ENCODE measurements at places on chromosomes 6 and 20.

DNA sequence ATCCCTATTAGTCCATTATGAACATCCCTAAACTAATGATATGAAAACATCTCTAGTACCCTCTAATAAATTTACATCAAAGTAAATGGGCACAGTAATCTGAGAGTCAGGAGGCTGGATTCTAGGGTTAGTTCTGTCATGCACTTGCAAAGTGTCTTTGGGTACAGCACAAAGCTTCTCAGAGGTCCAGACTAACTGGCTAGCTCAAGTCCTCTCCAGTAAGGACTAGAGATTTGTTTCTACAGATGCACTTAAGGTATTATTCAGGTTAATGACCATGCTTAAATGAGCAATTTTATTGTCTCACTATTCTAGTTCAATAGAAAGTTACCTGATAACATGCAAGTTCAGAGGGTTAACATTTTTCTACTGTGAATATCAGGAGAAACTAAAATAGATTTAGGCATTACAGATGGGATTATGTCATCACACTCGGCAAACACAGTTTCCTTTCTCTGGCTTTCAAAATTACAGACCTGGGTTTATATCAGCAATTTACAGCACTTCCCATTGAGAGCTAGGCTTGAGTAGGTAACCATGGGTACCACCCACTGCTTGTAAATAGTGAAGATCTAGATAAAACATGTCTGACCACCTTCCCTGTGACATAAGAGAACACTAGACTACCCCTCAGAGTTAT is 402.9 kb upstream of the RUNX2 start:
- no peak for DNase-seq

DNA sequence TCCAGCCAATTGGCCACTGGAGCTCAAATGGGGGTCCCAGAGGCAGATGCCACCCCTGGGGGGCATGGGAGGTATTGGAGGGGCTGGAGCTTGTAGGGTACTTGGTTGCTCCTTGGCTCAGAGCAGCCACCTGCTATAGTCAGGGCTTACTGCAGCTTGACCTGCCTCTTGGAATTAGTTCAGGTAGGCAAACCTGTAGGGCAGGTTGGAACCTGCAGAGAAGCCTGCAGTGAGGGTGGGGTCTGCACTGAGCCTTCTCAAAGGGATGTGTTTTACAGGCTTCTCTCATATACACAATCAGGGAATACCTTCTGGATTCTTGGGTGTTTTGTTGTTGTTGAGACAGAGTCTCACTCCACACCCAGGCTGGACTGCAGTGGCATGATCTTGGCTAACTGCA is 94.2 kb upstream of the MYL9 start:
- no peak for DNase-seq

DNA sequence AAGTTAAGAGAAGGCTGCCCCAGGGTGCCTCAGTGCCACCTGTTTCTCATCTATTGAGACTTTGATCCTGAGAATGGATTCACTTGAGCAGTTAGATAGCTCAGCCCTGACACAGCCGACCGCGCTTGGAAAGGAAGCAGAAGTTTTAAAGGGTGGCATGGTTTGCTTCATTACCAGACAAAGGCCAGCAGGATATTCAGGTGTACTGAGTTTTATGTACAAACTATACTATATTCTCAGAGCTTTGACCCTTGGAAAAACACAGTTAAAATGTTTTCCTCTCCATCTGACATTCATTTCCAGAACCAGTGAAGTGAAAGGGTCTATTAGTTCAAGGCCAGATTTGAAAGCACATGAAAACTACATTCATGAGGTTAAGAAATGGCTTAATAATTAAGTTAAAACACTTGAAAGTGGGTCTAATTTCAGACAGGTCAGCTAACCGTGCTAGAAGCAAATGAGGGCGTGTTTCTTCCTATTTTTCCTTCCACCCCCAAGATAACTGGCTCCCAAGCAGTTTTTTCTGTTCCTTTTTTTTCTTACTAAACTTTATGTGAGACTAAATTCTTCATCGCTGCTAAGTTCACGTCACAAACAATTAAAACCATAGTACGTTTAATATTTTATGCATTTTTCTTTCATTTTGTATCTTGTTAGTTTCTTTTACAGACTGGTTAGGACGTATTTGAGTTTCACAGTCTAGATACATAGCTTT is 385.3 kb upstream of the SOX4 start:
- no peak for DNase-seq

- DNase-seq = no peak
Observed at GRCh38 chr6:24205020-24205492, 79.0 kb downstream of the NRSN1 start.

DNA sequence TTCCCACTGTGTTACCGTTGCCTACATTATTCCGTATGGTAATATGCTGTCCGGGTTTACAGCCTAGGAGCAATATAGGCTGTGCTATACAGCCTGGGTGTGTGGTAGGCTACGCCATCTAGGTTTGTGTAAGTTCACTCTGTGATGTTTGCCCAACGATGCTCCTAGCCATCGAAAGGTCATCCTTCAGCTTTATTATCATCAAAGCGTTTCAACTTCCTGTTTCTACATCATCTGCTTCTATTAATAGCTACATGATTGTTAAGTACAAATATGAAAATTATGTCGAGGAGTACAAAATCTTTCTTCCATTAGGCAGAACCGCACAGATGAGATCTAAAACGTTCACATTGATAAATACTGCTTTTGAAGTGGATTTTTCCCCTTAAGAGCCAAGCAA is 69.9 kb downstream of the PPP1R14C start:
- DNase-seq = no peak

DNA sequence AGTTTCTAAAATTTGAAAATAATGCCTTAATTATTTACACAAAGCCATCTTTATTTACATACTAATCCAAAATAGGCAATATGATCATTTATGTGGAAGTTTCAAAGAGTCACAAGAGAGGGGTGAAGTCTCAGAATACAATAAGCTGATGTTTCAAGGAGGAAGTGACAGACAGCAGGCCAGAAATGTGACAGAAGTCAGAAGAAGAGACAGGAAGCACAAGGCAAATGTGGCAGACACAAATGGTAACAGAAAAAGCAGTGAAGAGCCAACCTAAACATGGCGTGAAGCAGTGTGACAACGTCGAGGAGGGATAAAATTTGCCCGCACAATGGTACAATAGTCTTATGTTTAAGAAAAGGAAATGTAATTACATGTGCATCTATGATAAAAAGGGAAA is 59.8 kb downstream of the SHPRH start:
- DNase-seq = no peak

Measured in stimulated activated CD4-positive, alpha-beta T cell treated with anti-CD3 and anti-CD28 coated beads, Interleukin-1b, Interleukin-23, amount 100 ng/mL, for 24 hours (primary cell).